ENCODE measurements at places on chromosomes 11 and 22.

DNA sequence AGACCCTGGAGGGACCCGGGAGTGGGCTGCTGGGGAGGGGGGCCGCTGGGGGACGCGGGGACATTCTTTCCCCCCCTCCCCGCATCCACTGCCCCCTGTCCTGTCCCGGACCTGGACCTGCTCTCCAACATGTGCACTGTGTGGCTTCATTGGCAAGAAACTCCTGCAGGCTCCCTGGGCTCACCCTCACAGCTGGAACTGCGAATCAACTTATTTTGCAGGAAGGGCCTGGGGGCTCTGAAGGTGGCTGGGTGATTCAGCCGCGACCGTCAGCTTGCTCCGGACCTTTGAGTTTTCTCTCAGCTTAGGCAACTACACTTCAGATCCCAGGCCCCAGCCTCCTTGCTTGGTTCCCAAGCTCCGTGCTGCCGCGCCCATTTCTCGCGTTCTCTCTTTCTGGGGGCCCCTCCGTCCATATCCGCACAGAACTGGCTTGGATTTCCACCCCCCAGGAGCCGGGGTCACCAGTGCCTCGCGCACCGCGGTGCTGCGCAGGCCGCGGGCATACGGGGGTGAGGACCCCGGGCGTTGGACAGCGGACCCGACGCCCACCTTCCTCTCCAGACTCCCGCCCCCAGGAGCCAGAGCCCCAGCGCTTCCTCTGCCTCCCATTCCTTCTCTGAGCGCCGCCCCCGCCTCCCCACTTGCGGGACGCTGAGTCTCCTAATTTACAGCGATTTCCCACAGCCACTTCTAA is 471 bp upstream of the AHNAK start:
- no peak for DNase-seq

GRCh38 chr11:102757823-102758549 is 22.4 kb downstream of the MMP10 start:
- no peak for DNase-seq

GRCh38 chr11:75891947-75892739 is 77.1 kb downstream of the UVRAG start:
- no peak for DNase-seq

DNA sequence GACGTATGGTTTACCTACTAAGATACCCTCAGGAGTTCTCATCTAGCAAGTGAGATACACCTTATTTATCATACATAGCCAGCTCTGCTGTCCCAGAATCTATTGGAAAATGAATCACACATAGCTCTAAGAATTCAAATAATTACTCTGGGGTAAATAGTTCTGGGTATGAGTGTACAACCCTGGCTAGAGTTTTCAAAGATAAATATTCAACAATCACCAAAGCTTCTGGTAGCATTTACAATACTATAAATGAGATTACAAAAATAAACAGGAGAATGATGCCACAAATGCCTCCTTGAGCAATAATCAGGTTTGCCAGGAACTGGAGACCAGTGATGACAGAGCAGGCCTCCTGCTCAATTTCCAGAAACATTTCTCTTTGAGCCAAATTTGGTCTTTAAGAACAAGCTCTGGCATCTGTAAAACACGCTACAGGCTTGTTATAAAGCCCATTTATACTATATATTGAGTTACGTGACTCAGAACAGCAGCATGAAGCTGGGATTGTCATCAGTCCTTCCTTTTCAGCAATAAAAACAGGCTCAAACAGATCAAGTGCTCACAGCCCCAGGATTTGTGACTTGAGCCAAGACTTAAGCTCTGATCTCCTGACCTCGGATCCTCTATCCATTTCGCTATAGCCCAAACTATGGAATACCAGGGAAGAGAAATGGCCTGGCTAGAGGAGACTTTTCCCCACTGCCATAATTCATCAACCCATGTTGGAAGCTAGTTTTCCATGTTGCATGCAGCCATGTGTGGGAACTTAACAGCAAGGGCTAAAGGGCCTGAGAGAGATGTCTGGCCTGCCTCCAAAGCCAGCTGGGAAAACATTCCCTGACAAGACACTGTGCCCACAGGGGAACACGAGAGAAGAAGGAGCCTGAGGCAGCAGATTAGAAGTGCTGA is 19.7 kb downstream of the RAB30 start:
- no peak for DNase-seq

DNA sequence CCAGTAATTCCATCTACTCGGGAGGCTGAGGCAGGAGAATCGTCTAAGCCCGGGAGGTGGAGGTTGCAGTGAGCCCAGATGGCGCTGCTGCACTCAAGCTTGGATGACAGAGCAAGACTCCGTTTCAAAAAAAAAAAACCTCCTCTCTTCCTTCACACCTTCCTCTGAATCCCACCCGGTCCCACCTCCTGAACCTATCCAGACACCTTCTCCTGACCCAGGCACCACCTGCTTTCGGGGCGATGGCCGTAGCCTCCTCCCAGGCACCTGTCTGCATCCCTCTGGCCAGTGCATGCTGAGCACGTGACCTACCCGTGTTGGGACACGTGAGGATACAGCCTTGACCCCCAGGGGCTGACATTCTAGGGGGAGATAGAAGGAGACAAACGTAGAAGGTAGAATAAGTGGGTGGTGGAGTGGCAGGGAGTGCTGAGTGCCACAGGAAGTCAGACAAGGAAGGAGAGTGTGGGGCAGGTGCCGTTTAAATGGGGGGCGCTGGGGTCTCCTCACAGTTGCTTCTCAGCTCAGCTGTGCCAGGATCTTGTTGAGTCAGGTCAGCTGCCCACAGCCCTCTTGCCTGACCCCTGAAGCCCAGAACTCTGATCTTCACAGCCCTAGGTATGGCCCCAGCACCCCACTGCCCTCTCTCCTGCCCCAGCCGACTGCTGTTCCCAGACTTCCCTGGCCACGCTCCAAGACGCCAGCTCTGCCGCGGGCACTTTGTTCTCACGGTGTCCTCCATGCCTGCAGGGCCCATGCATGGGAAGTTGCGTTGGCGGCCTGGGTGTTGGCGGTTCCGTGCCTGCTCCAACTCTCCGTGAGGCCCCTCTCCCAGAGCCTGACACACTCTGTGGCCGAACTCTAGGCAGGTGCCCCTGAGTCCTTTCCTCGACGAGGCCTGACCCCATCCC is 1.2 kb upstream of the MIOX start:
- no peak for DNase-seq

DNA sequence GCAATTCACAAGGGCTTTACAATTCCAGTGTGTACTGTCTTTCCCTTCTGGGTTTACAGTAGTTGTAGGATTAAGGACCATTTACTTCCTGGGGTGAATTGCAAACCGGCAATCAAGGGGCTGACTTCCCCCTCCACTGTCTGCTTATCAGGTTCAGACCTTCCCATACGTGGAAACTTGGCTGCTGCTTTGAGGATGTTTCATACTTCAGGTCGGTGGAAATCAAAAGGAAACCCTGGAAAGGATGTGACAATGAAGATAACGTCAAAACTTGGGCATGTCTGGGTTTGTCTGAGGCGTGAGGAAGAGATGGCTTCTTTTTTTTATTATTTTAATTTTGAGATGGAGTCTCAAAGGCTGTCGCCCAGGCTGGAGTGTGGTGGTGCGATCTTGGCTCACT is 2.1 kb upstream of the RTCB start:
- no peak for DNase-seq

GRCh38 chr11:13297308-13297916 is 19.8 kb downstream of the BMAL1 start:
- no peak for DNase-seq

DNA sequence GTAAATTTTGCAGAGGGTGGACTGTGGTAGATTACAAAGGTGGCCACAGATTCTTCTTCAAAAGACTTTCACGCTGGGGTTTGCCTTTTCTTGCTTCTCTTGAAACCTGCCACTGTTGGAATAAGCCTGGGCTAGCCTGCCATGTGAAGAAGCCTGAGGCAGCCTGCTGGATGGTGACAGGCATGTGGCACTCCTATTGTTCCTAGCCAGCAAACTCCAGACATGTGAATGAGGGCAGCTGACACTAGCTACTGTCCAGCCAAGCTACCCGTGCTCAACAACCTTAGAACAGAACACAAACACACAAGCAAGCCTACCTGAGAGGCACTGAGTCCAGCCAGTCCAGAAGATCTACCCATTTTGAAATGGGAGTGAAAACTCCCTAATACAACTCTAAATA is 322.7 kb upstream of the LARGE1 start:
- no peak for DNase-seq

DNA sequence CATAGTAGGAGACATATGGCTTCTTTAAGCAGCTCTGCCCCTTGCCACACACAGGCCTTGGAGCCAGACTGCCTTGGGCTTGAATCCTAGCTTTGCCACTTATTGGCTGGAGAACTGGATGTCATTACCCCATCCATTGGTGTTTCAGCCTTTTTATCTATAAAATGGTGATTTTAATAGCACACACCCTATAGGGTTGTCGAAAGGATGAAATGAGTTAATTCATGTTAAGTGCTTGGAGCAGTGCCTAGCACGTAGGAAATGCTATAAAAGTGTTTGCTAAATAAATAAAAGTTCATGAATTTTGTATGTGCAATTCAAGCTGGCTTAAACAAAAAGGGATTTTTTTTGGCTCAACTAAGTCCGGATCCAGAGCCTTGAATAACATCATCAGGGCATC is 120.7 kb downstream of the TIMP3 start:
- DNase-seq: no peak

GRCh38 chr11:1201395-1202153 is 21.3 kb upstream of the MUC5B start:
- no peak for DNase-seq

DNA sequence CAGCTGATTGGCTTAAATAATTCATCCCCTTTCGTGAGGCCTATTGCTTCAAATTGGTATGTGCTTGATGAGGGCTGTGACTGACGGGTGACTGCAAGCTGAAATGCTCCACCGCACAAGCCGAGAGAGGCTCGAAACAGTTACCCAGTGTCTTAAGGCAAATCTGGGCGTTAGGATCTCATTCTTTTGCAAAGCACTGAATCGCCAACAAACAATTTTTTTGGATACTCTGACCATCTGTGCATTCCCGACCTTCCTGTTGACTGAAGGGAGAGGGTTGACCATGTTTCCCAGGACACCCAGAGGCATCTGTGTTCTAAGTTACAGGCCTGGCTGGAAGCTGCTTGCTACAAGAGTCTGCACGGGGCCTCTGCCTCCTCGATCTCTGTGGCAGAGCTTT is 32.1 kb downstream of the CACNG2 start:
- DNase-seq: no peak

- DNase-seq: no peak
Measured at GRCh38 chr11:122113836-122114825, 1.9 kb downstream of the BLID start.

DNA sequence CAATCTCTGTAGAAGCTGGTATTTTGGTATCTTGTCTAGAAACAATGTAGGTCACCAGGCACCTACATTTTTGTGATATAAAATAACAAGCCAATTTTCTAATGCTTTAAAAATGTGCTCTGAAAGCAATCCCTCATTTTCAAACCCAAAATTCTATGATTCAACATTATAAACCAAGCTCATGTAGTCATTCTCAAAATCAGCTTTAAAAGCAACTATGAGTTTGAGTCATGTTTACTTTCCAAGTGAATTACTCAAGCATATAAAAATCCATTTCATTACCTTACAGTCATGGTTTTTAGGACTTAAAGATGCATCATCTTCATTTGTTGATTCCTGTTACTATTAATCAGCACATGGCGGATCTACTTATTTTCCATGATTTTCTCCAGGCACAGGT is 216.4 kb downstream of the GRM5 start:
- no peak for DNase-seq

DNA sequence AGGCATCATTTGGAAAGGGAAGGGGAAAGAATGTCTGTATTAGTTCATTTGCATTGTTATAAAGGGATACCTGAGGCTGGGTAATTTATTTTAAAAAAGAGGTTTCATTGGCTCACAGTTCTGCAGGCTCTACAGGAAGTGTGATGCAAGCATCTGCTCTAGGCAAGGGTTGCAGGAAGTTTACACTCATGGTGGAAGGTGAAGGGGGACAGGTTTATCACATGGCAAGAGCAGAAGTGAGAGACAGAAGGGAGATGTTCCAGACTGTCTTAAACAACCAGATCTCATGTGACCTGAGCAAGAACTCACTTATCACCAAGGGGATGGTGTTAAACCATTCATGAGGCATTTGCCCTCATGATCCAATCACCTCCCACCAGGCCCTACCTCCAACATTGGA is 90.6 kb downstream of the CCDC83 start:
- DNase-seq: no peak

DNA sequence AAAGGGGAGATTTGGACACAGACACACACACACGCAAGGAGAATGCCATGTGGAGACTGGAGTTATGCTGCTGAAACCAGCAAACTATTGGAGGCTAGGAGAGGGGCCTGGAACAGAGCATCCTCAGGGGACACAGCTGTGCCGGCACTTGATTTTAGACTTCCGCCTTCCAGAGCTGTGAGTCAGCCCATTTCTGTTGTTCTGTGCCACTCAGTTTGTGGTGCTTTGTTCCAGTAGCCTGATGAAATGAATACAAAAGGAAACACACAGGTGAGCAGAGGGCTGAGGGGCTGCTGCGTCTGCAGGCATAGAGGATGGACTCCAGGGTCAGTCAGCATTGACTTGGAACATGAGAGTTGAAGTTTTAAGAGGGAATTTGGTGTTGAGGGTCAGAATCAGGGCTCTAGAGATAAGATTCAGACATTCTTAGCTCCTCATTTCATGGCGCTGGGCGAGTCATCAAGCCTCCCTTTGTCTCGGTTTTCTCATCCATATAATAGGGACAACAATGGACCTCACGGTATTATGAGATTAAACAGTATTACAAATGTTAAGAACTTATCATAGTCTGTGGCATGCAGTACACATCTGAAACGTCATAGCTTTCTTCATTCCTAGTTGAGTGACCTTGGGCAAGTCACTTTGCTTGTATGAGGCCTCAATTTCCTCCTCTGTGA is 191.0 kb downstream of the MIAT start:
- no peak for DNase-seq

- DNase-seq: no peak
Measured at GRCh38 chr22:47154621-47155081, 392.2 kb downstream of the TBC1D22A start.

DNA sequence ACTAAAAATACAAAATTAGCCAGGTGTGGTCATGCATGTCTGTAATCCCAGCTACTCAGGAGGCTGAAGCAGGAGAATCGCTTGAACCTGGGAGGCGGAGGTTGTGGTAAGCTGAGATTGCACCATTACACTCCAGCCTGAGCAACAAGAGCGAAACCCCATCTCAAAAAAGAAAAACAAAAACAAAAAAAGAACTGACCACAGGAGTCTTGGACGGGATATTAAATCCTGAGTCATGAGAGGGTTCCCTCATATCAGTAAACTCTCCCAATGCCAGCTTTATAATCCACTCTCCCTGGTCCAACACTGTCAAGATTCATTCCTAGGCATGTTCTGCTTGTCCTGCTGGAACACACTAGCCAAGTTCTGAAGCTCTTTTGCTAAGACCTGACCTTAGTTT is 61.5 kb upstream of the EP300 start:
- no peak for DNase-seq

- no peak for DNase-seq
Measured at GRCh38 chr22:36419912-36420882, 32.4 kb upstream of the MYH9 start.

- DNase-seq: no peak
Measured at GRCh38 chr11:6572215-6572614, 31.2 kb downstream of the RRP8 start.
